ENCODE measurements at places on chromosomes 11 and 22.

DNA sequence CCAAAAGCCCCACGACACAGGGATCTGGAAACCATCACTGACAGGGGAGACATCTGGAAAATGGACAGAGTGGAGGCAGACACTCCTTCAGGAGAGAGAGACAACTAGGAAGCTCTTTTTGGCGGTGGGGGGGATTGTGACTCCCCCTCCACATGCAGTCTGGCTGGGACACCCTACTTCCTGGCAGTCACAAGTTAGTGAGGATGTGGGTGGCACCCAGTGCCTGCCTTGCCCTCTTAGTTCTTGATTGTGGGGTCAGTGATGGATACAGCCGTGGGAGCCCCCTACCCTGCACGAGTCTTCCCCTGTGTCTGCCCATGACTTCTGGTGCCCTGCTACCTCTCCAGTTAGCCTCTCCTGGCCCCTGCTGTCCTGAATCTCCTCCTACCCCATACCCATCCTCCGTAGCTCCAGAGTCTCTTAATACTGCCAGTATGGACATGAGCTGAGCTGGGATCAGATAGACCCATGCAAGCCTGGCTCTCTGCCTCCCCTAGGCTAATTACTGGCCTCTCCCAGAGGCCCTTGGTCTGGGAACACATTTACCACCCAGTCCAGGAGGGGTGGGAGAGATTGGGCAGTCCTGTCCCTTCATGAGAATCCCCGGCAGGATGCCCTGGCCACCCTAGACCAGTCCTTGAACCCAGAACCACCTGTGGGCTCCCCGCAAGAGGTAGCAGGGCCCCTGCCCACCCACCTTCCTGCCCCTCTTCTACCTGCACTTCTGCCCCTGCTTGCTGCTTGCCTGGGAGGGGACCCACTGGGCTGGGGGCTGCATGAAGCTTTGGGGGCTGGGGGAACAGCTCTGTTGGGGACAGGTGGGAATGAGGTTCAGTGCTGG lies 22.8 kb downstream of the RHBDD3 start:
- no peak for DNase-seq

DNA sequence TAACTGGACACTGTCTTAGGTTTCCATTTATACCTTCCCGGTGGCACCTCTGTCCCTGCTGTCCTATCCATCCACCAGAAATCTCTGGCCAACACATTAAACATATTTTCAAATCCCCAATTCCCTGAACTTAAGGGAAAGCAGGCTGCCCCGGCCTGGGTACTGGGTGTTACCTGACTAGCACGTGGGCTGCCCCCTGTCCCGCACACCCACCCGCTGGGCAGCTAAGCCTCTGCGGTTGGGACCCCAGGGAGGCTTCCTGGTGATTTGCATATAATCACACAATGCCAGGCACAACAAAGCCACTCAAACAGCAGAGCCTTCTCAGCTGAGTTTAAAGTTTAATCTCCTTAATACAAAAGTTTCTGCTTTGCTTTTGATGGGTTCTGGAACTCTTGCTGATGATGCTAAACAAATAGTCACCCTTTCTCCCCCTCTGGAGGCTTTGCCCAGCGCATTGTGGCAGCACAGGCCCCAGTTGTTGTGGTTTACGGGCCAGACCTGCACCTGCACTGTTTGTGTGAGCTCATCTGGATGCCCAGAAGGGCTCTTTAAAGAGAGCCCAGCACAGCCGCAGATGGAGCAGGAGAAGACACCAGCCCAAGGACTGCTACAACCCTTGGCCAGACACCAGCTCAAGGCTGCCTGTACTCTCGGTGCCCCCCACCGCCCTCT lies 59.9 kb upstream of the POU2AF1 start:
- DNase-seq = no peak

GRCh38 chr11:13939961-13940906 lies 22.3 kb upstream of the SPON1 start:
- DNase-seq = peak; percentile 90

DNA sequence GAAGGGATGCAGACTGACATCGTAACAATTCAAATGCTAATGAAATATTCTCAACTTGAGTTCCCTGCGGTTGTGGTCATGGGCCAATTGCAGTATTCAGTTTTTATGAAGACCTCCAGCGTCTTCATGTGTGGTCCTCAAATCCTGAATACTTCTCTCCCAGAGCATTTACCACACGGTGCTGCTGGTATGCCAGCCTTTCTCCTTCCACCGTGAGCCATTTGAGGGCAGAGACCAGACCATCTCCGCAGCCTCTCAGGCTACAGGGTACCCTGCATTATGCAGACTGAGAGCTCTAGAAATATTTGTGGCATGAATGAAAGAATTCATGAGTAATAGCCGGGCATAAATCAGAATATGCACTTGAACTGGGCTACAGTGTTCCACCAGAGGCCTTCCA lies 289.7 kb downstream of the ST3GAL4 start:
- no peak for DNase-seq

- DNase-seq = no peak
Measured at GRCh38 chr22:41521126-41521525, 23.1 kb downstream of the POLR3H start.

- no peak for DNase-seq
Measured at GRCh38 chr11:115990004-115990447, 485.8 kb upstream of the CADM1 start.

DNA sequence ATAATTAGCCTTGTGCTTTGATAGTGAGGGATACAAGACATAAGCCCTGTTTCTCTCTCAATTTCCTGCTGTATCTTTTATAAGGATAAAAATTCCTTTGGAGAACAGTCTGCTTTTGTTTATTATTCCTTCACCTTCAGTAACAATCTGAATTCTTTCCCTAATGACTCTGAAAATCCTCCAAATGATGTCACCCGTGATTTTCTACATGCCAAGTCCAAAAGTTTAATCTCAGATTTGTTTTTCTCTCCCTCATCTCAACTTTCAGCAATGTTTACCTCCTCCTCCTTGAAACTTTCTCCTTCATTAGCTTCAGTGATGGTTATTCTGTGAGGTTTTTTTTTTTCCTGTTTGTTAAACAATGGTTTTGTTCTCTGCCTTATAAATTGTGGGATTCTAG lies 2.2 kb downstream of the OR51E2 start:
- no peak for DNase-seq

DNA sequence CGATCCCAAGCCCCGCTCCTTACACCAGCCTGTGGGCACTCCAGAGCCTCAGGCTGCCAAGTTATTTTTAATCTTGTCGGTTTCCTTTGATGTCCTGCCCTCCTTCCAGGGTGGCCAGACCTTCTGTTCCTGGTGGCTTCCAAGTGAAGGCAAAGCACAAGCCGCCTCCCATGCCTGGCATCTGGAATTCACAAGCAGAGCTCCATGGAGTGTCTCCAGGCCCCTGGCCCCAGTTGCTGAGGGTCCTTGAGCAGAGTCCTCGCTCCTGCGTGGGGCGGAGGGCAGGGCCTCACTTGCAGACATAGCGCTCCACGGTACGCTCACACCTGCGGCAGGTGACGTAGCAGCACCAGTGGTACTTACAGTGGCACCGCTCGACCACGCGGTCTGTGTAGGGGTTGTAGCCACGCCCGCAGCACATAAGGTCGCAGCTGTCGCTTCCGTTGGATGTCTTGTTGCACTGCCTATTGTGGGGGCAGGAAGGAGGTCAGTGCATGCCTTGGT lies 19.5 kb downstream of the WNT11 start:
- no peak for DNase-seq

GRCh38 chr11:128664317-128664716 lies 29.6 kb upstream of the FLI1 start:
- no peak for DNase-seq

- DNase-seq = no peak
Measured at GRCh38 chr11:69812256-69812655, 7.0 kb downstream of the FGF3 start.

GRCh38 chr11:1730059-1730629 lies 20.3 kb downstream of the IFITM10 start:
- DNase-seq = no peak

- DNase-seq = no peak
Measured at GRCh38 chr22:25748704-25749103, 6.7 kb downstream of the MYO18B start.

DNA sequence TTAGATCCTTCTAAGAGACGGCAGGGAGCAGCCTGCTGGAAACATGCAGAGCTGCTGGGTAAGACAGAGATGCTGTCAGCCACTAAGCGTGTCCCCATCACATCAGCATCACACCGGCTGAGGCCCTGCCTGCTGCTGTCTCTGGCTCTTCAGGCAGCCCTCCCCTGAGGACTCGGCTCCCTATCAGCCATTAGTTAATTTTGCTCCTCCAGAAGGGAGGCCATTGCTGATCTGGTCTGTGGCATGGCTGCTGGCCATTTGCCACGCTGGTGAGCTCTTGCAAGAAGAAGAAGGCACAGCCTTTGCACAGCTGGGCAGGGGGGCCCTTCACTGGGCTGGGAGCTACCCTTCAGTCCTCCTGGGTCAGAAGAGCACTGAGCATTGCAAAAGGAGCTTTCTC lies 131.2 kb upstream of the PARVA start:
- DNase-seq = no peak

DNA sequence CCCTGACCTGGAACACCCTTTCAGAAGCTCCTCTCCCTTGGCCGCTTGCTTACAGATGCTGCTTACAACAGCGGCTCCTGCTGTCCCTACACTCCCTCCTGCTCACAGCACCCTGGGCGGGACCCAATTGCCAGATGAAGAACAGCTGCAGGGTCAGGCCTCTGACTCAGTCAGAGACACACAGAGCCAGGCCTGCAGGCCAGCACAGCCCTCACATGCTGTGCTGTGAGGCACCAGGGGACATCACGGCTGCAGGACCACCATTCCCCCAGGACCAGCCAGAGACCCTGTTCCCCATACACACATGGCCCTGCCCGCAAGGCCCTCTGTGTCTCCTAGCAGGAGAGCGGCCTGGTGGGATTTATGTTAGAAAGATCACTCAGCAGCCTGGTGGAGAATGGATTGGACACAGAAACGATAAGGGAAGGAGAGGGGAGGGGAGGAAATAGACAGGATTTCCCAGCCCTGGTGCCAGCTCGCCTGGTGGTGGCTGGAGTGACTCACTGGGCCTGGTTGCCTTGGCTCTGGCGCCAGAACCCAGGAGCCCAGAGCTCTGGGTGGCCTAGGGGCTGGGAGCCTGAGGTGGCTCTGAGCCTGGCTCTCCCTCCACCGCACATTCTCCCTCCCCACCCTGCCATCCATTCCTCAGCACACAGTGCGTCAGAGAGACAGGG lies 6.7 kb downstream of the CAPN5 start:
- peak; percentile 78 for DNase-seq

DNA sequence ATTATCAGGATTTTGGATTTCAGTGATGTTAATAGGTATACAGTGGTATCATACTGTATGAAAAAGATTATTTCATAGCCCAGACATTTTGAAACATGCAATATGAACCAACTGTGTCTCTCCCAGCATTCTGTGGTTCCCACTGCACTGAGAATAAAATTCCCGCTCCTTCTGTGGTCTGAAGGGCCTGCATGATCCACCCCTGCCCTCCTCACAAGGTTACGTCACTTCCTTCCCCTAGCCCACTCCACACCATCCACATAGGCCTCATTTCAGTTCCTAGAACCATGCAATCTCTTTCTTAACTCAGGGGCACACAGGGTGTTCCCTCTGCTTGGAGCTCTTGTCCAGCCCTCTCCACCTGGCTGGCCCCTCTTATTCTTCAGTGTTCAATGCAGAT lies 103.1 kb downstream of the TSPAN18 start:
- DNase-seq = no peak

DNA sequence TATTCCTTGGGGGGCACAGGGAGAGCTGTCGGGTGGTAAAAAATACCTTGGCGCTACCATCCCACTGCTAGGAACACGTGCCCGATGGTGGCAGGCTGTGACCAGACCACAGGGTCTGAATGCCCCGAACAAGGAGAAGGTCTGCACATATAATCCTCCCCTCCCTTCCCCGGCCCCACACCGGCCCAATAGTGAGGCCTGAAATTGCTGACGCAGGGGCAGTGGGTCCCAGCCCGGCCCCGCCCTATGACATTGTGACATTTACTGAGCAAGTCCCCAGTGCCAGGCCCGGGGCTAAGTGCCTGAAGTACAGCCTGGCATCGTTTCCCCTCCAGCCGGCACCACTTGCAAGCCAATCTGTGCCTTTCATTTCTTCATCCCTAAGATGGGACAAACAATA lies 19.5 kb downstream of the MN1 start:
- DNase-seq = no peak

- DNase-seq = no peak
Measured at GRCh38 chr11:46285173-46285572, 7.7 kb downstream of the CREB3L1 start.

- DNase-seq = no peak
Measured at GRCh38 chr11:95262994-95263765, 32.2 kb upstream of the SESN3 start.

DNA sequence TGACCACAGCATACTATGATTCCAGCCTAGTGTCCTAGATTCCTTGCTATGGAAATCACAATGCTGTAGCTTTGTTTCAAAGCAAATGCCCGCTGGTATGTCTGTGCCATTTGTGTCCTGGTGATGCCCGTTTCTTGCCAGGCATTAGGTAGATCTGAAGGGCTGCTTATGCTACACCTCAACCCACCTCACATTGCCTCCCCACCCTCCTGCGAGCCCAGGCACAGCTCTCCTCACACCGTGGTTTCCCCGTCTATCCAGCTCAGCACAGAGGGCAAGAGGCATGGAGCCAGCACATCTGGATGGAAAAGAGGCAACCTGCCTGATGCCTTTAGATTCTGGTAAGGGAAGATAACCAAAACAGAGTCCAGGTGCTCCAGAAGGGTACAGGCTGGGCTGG lies 307.4 kb upstream of the B3GAT1 start:
- DNase-seq = no peak

- DNase-seq = no peak
Measured at GRCh38 chr11:101187748-101188147, 58.1 kb upstream of the PGR start.

DNA sequence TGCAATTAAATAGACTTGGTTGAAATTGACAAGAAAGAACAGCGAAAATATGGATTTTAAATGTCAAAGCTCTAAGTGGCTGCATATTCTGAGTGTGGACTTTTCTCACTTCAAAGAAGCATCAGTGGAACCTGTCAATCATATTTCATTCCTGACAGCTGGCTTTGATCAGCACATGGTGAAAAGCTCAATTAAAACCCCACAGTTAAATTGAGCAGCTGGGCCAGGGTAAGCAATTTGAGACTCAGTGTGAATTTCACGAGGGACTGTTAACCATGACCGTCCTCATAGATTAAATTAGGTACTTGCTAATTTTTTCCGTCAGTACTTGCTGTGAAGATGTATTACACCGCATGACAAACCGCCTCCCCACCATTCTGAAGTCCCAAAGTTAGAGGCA lies 11.0 kb upstream of the OR10D3 start:
- DNase-seq = no peak
